Caco-2 (cell line): ENCODE measurements at places on chromosomes 2 and 18. TPM values are rescaled to one million over a fixed set of nuclear protein-coding genes. Genes with fewer than 3 reads are reported as not detected.

The CLEC4F gene
- 0.16 TPM in 1 of 2 replicates, not detected in the other for total RNA-seq

The MGAT4A gene
- 63.7 and 72.3 TPM in 2 replicates for total RNA-seq

The FAHD2B gene
- 14.3 and 15.1 TPM in 2 replicates for total RNA-seq

The RPRD1A gene
- 18.9 and 21.1 TPM in 2 replicates for total RNA-seq

The CYRIA gene
- total RNA-seq, result 0.20 and 0.26 TPM in 2 replicates

The RTP5 gene
- total RNA-seq, result not detected in 2 replicates

The PLA2R1 gene
- total RNA-seq, result 0.26 and 0.39 TPM in 2 replicates

The HNRNPA3 gene
- total RNA-seq, result 322 and 332 TPM in 2 replicates

The SKA1 gene
- 31.3 and 32.4 TPM in 2 replicates for total RNA-seq

- no peaks in the 10 kb centered on the region for H3K36me3 ChIP-seq
- H3K27me3 ChIP-seq, result no peaks in the 10 kb centered on the region
- no peak overlapping the region for H3K4me3 ChIP-seq
- H3K27ac ChIP-seq, result no peak overlapping the region
- DNase-seq, result no peak
- no peaks in the 10 kb centered on the region for H3K4me1 ChIP-seq
Observed at GRCh38 chr18:21461460-21461859, 139.0 kb downstream of the ESCO1 start.

GRCh38 chr2:79432731-79433146 lies 80.1 kb upstream of the CTNNA2 start:
- H3K4me1 ChIP-seq, result no peaks in the 10 kb centered on the region
- H3K4me3 ChIP-seq, result no peak overlapping the region
- H3K36me3 ChIP-seq, result no peaks in the 10 kb centered on the region
- DNase-seq, result no peak

GRCh38 chr18:48638451-48638850 lies 99.6 kb downstream of the CTIF start:
- H3K4me1 ChIP-seq, result no peaks in the 10 kb centered on the region
- H3K27me3 ChIP-seq, result no peaks in the 10 kb centered on the region
- H3K36me3 ChIP-seq, result no peaks in the 10 kb centered on the region
- no peak overlapping the region for H3K4me3 ChIP-seq
- no peak overlapping the region for H3K27ac ChIP-seq

GRCh38 chr2:20193185-20193584 lies 31.7 kb downstream of the SDC1 start:
- no peaks in the 10 kb centered on the region for H3K27me3 ChIP-seq

DNA sequence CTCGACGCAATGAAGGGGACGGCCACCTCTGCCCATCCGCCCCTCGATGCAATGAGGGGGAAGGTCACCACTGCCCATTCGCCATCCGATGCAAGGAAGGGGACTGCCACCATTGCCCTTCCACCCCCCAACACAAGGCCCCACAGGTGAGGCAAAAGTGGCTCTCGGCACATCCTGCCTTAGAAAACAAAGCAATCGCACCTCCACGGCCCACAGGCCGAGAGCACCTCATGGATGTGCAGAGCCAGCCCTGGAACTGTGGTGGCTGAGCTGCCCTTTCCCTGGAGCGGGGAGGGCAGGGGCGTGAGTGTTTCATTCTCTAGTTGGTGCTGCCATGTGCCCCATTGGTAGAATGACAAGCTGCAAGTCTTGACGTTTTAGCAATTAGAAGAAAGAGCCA lies 320.6 kb upstream of the SALL3 start:
- H3K27ac ChIP-seq, result no peak overlapping the region
- H3K36me3 ChIP-seq, result no peaks in the 10 kb centered on the region
- DNase-seq, result no peak
- no peaks in the 10 kb centered on the region for H3K27me3 ChIP-seq

DNA sequence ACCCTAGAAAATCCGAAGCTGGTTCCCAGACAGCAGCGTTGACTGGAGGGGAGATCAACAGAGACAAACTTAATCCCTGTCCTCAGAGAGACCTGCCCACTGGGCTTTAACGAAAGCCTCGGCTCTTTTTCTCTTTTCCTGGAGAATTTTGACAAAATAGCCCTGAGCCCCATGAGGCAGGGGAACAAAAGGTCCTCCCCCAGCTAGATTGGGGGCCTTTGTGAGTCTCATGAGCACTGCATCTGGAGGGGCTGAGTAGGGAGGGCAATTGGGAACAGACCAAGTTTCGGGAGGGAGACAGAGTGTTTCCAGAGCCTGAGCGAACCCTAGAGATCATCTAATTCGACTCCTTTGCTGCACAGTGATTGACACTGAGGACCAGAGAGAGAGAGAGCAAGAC lies 123.9 kb upstream of the HAAO start:
- H3K4me1 ChIP-seq, result peaks cover 13% of the 10 kb centered on the region
- no peak overlapping the region for H3K27ac ChIP-seq
- H3K27me3 ChIP-seq, result no peaks in the 10 kb centered on the region
- no peak for DNase-seq

GRCh38 chr2:75367401-75367800 lies 168.1 kb upstream of the TACR1 start:
- H3K27me3 ChIP-seq, result no peaks in the 10 kb centered on the region
- H3K4me3 ChIP-seq, result no peak overlapping the region
- H3K4me1 ChIP-seq, result no peaks in the 10 kb centered on the region
- no peak for DNase-seq

GRCh38 chr2:229431327-229431954 lies 160.4 kb upstream of the PID1 start:
- H3K27me3 ChIP-seq, result no peaks in the 10 kb centered on the region
- no peaks in the 10 kb centered on the region for H3K36me3 ChIP-seq

DNA sequence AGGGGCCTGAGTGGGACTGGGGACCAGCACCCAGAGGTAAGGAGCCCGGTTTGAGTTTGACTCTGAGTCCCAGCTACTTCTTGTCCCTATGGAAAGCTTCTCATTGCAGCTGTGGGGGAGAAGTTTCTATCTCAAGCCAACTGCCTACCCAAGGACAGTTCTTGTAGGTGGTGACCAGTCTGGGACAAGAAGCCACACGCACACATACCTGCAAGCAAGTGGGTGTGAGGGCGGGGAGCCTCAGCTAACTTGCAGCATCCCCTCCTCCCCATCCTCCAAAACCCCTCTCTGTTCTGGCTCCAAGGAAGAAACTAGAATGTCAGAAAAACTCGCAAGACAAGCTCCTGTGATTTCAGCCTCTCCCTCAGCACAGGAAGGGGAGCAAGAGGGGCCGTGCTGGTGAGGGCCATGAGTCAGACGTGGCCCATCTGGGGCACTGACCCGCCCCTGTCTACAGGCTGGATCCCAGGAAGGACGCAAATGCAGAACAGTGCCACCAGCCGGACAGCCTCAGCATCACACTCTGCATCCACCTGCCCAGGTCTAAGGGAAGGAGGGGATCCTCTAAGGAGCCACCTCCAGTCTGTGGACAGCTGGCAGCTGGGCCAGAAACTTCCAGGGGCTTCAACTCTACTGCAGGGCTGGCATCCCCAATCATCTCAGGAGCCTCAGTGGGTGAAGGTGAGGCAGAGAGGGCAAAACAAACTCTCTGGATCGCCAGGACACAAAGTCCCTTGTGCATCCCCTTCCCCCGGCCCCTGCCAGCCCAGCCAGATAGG lies 103.4 kb downstream of the TNS1 start:
- H3K27ac ChIP-seq, result peak overlapping the region; percentile 62
- DNase-seq, result peak; percentile 54
- H3K4me1 ChIP-seq, result peaks cover 65% of the 10 kb centered on the region
- 0 out of 2 replicates have a peak, but pooled peaks cover 2% of the 10 kb centered on the region for H3K36me3 ChIP-seq
- H3K27me3 ChIP-seq, result no peaks in the 10 kb centered on the region

- no peaks in the 10 kb centered on the region for H3K27me3 ChIP-seq
- peaks cover 5% of the 10 kb centered on the region; the same call in 1 of the 2 replicates for H3K4me1 ChIP-seq
- H3K4me3 ChIP-seq, result no peak overlapping the region
- no peak overlapping the region for H3K27ac ChIP-seq
- no peaks in the 10 kb centered on the region for H3K36me3 ChIP-seq
Observed at GRCh38 chr2:64862623-64863022, 126.6 kb upstream of the SLC1A4 start.

DNA sequence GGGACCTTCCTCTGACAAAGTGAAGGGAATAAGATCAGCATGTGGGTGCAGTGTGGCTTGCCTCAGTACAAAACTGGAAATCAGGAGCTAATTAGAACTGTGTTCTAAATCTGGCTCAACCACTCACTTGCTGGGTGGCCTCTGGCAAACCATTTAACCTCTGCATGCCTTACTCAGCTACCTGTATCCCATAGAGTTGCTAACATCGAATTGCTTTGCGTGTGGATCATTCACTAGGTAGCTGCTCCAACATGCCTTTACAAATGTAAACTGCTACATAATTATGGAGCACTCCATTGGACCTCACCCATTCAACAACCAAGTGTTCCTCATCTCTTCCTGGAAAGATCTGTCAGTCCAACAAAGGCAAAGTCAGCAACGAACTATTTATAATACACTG lies 19.0 kb downstream of the PLEKHM3 start:
- no peak overlapping the region for H3K4me3 ChIP-seq
- H3K27ac ChIP-seq, result no peak overlapping the region
- no peaks in the 10 kb centered on the region for H3K27me3 ChIP-seq
- peaks cover 8% of the 10 kb centered on the region; the same call in 1 of the 2 replicates for H3K4me1 ChIP-seq
- no peak for DNase-seq

DNA sequence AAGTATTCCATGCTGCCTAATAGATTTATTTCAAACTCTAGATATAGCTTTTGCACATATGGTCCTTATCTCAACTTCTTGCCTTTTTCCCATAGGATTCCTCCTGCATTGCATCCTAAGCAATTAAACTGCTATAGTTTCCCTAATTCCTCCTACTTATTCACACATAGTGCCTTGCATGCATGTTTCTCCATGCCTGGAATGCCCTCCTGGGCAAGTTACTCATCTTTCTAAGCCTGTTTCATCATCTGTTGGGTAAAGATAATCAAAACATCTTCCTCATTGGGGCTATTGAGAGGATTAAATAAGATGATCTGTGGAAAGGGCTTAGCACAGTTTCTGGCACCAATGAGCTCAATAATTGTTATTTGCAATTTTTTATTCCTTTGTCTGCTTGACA lies 726.5 kb downstream of the SLC4A3 start:
- H3K27ac ChIP-seq, result no peak overlapping the region
- no peaks in the 10 kb centered on the region for H3K4me1 ChIP-seq
- no peaks in the 10 kb centered on the region for H3K27me3 ChIP-seq
- no peak for DNase-seq

- H3K36me3 ChIP-seq, result no peaks in the 10 kb centered on the region
- no peak overlapping the region for H3K4me3 ChIP-seq
- H3K4me1 ChIP-seq, result no peaks in the 10 kb centered on the region
Observed at GRCh38 chr2:31219131-31219969, 2.0 kb upstream of the CAPN14 start.

DNA sequence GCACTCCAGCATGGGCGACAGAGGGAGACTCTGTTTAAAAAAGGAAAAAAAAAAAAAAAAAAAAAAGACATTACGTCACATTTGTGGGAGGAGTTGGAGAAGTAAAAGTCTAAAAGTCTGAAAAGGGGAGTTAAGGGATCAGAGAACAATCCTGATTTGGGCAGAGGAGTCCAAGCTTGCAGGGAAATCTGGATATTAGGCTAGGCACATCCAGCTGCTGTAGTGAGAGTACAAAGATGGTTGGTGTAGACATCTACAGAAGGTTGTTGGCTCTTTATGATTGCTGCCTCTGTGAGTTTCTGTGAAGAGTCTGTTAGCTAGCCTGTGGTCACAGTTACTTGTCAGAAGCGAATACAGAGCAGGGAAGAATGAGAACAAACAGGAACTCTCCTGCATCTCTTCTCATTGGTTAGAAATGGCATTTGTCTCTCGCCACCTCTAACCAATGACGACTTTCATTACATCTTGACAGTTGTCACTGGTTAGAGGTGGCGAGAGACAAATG lies 3.3 kb upstream of the OSBPL6 start:
- no peaks in the 10 kb centered on the region for H3K36me3 ChIP-seq
- DNase-seq, result no peak
- peaks cover 10% of the 10 kb centered on the region; the same call in 1 of the 2 replicates for H3K4me1 ChIP-seq
- H3K4me3 ChIP-seq, result no peak overlapping the region
- H3K27ac ChIP-seq, result no peak overlapping the region
